ENCODE measurements at places on chromosomes 2 and 18.

GRCh38 chr2:71462641-71463341 is 9.4 kb downstream of the DYSF start:
- H3K27me3 ChIP-seq = no peaks in the 10 kb centered on the region
- no peak overlapping the region for H3K27ac ChIP-seq
- no peak for DNase-seq
- no peak overlapping the region for H3K4me3 ChIP-seq
- H3K4me1 ChIP-seq = peaks cover 20% of the 10 kb centered on the region

DNA sequence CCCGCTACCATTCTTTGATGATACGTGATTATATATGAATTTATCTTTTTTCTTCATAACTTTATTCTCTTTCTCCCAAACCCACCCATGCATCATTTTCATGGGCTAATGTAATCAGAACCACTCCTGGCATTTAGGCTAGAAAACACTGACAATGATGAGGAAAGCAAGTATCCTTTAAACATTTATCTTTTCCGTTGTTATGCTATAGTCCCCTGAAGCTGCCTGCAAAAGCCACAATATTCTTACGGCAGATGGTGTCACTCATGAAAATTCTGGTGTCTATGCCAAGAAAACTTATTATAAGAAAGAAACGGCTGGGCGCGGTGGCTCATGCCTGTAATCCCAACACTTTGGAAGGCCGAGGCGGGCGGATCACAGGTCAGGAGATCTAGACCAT is 221.8 kb upstream of the CTAGE1 start:
- no peak overlapping the region for H3K4me3 ChIP-seq
- H3K27me3 ChIP-seq = peaks cover 2% of the 10 kb centered on the region
- DNase-seq = no peak
- H3K27ac ChIP-seq = no peak overlapping the region
- no peaks in the 10 kb centered on the region for H3K36me3 ChIP-seq
- no peaks in the 10 kb centered on the region for H3K4me1 ChIP-seq

DNA sequence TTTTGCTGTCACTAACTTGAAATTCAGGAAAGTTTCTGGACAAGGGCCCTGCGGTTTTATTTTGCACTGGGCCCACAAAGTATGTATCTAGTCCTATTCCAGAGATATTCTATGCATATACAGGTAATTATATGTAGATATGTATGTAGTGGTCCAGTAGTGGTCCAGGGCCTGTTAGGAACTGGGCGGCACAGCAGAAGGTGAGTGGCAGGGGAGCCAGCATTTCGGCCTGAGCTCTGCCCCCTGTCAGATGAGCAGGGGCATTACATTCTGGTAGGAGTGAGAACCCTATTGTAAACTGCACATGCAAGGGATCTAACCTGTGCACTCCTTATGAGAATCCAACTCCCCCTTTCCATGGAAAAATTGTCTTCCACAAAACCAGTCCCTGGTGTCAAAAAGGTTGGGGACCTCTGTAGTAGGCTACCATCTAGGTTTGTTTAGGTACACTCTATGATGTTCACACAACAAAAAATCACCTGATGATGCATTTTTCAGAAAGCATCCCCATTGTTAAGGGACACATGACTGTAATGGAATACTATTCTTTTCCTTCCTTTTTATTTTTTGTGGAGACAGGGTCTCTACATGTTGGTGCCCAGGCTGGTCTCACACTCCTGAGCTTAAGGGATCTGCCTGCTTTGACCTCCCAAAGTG is 2.8 kb upstream of the PPP4R3B start:
- H3K4me1 ChIP-seq = peaks cover 6% of the 10 kb centered on the region
- H3K4me3 ChIP-seq = peak overlapping the region; percentile 72
- DNase-seq = peak; percentile 33
- H3K27me3 ChIP-seq = no peaks in the 10 kb centered on the region
- peak overlapping the region; percentile 22 for H3K27ac ChIP-seq
- H3K36me3 ChIP-seq = no peaks in the 10 kb centered on the region

- H3K4me3 ChIP-seq = no peak overlapping the region
- H3K4me1 ChIP-seq = no peaks in the 10 kb centered on the region
- no peak overlapping the region for H3K27ac ChIP-seq
- DNase-seq = no peak
- H3K36me3 ChIP-seq = peaks cover 13% of the 10 kb centered on the region
Measured at GRCh38 chr2:23203383-23203782, 181.6 kb upstream of the KLHL29 start.

GRCh38 chr2:188306271-188306670 is 14.6 kb downstream of the GULP1 start:
- no peaks in the 10 kb centered on the region for H3K27me3 ChIP-seq
- H3K4me1 ChIP-seq = peaks cover 18% of the 10 kb centered on the region
- H3K4me3 ChIP-seq = no peak overlapping the region
- no peak overlapping the region for H3K27ac ChIP-seq

DNA sequence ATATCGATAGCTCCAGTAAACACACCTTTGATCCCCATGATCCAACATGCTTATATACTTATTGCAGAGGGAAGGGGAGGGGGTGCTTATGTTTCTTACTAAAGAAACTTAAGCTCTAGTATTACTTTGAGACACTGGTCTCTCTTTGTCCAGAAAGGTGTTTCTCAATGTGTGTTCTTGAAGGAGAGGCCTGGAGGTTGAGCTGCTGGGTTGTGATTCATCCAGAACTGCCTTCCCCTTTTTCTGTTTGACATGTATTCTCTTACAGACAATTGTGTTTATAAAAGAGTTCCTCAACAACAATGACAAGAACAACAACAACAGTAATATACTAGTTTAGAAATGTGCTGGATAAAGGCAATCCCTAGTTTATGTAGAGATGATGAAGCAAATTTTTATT is 516.0 kb upstream of the FAM98A start:
- DNase-seq = no peak
- no peaks in the 10 kb centered on the region for H3K27me3 ChIP-seq
- H3K27ac ChIP-seq = no peak overlapping the region
- H3K36me3 ChIP-seq = no peaks in the 10 kb centered on the region
- no peaks in the 10 kb centered on the region for H3K4me1 ChIP-seq
- no peak overlapping the region for H3K4me3 ChIP-seq

GRCh38 chr18:61502472-61502871 is 169.2 kb downstream of the CDH20 start:
- H3K4me1 ChIP-seq = peaks cover 7% of the 10 kb centered on the region
- no peaks in the 10 kb centered on the region for H3K27me3 ChIP-seq
- H3K36me3 ChIP-seq = no peaks in the 10 kb centered on the region
- H3K27ac ChIP-seq = no peak overlapping the region

DNA sequence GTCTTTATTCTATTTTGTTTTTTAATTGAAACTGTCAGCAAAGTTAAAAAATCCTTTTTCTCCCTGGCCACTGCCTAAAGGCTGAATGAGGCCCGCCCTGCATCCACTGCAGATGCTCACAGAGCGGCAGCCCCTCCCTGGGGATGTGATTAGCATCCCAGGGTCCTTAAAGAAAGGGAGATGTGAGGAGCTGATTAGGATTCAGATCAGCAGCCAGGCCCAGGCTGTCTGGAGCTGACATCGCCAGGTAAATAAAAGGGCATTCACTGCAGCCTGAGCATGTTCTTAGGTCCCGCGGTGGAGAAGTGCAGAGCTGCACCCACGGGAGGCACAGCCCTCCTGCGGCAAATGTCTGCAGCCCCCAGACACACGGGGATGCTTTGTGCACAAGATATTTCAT is 83.8 kb downstream of the LONRF2 start:
- peaks cover 2% of the 10 kb centered on the region for H3K27me3 ChIP-seq
- H3K4me3 ChIP-seq = peak overlapping the region; percentile 34
- peak; percentile 50 for DNase-seq

DNA sequence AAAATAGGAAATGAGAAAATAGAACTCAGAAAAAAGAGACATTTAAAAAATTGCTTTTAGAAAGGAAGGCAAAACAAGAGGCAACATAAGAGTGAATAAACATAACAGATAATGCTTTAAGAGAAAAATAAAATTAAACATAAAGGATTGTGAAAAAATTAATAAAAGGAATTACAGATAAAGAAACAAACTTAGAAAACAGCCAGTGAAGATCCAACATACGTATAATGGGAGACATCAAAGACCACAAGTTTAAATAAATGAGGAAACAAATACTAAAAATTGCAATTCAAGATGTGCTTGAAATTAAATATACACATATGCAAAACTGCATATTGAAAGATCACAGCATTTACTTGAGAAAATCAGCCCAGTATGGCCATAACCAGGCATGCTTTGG is 448.9 kb downstream of the NBAS start:
- no peak overlapping the region for H3K4me3 ChIP-seq
- H3K27ac ChIP-seq = peak overlapping the region; percentile 19

- no peaks in the 10 kb centered on the region for H3K27me3 ChIP-seq
- DNase-seq = no peak
- no peak overlapping the region for H3K4me3 ChIP-seq
- no peaks in the 10 kb centered on the region for H3K4me1 ChIP-seq
- H3K36me3 ChIP-seq = no peaks in the 10 kb centered on the region
Measured at GRCh38 chr2:71995067-71995665, 152.5 kb downstream of the CYP26B1 start.

DNA sequence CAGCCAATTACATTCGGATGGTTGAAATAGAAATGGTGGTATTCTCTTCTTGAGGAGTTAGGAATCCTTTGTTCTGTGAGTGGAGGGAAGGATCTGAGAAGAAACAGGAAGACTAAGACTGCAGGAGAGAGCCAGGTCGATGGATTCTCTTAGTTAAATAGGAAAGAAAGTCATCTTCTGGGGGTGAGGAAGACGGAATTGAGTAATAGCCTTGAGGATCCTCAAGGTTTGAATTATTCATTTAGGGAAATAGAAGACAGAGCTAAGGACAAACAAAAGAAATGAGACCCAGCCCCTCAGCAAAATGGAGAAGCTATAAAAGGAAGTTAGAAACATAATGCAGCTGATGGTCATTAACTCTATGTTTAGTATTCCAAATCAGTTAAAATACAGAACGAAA is 1.8 kb downstream of the LAPTM4A start:
- peaks cover 10% of the 10 kb centered on the region for H3K27me3 ChIP-seq
- no peak overlapping the region for H3K4me3 ChIP-seq
- no peak overlapping the region for H3K27ac ChIP-seq
- H3K4me1 ChIP-seq = peaks cover 18% of the 10 kb centered on the region
- no peaks in the 10 kb centered on the region for H3K36me3 ChIP-seq

DNA sequence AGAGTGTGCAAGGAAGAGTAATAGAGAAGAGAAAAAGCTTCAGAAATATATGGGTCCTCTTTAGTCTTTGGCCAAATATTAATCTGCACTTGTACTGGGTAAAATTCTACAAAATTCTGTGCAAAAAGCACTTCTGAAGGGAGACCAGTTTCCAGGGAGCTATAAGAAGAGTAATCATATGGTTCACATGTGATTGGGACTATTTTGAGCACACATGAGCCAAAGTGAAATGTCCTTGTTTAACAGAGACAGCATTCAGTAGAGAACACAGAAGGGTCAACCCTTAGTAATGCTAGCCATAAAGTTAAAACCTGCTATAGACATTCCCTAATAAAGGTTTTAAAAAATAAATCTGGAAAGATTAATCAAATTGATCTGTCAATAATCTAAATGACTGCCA is 49.3 kb upstream of the ACVR1C start:
- no peak for DNase-seq
- peaks cover under 1% of the 10 kb centered on the region for H3K27me3 ChIP-seq
- H3K4me1 ChIP-seq = no peaks in the 10 kb centered on the region
- H3K4me3 ChIP-seq = no peak overlapping the region
- H3K36me3 ChIP-seq = no peaks in the 10 kb centered on the region

- DNase-seq = no peak
- H3K4me3 ChIP-seq = no peak overlapping the region
- no peak overlapping the region for H3K27ac ChIP-seq
- peaks cover 18% of the 10 kb centered on the region for H3K4me1 ChIP-seq
- H3K27me3 ChIP-seq = no peaks in the 10 kb centered on the region
Measured at GRCh38 chr18:9003406-9004100, 98.9 kb upstream of the NDUFV2 start.

DNA sequence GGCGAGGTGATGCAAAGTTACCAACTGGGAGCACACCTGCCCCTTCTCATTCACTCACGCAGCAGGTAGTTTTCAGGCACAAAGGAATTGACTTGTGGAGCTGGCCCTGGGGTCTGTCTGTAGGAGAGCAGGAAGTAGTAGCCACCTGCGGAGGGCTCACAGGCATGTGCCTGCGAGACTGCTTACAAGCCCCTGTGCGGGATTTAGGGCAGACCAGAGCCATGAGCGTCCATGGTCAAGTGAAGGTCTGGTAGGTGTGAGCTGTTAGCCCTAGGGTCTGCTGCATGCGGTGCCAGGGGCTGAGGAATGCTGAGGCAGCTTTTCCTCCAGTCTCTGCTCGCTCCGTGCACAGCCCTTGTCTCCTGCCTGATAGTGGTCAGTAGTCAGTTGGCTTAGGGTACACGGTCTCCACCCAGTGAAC is 18.9 kb downstream of the INPP4A start:
- no peaks in the 10 kb centered on the region for H3K36me3 ChIP-seq
- H3K27ac ChIP-seq = no peak overlapping the region
- peaks cover 11% of the 10 kb centered on the region for H3K27me3 ChIP-seq
- H3K4me3 ChIP-seq = no peak overlapping the region

- no peak overlapping the region for H3K4me3 ChIP-seq
- no peak overlapping the region for H3K27ac ChIP-seq
- H3K4me1 ChIP-seq = no peaks in the 10 kb centered on the region
- peaks cover 14% of the 10 kb centered on the region for H3K36me3 ChIP-seq
Measured at GRCh38 chr2:203418271-203418670, 90.1 kb downstream of the ABI2 start.

- H3K27ac ChIP-seq = no peak overlapping the region
- no peaks in the 10 kb centered on the region for H3K27me3 ChIP-seq
- no peak overlapping the region for H3K4me3 ChIP-seq
- no peaks in the 10 kb centered on the region for H3K4me1 ChIP-seq
Measured at GRCh38 chr2:53403792-53404413, 363.7 kb upstream of the CHAC2 start.

GRCh38 chr18:71878226-71878625 is 665.9 kb downstream of the CBLN2 start:
- no peak overlapping the region for H3K4me3 ChIP-seq
- H3K36me3 ChIP-seq = no peaks in the 10 kb centered on the region
- DNase-seq = no peak
- no peaks in the 10 kb centered on the region for H3K27me3 ChIP-seq

- H3K4me1 ChIP-seq = no peaks in the 10 kb centered on the region
- DNase-seq = no peak
- no peak overlapping the region for H3K27ac ChIP-seq
- H3K27me3 ChIP-seq = no peaks in the 10 kb centered on the region
Measured at GRCh38 chr2:99275882-99276281, 20.4 kb upstream of the LYG2 start.

- H3K4me1 ChIP-seq = no peaks in the 10 kb centered on the region
- DNase-seq = no peak
- no peak overlapping the region for H3K27ac ChIP-seq
- no peak overlapping the region for H3K4me3 ChIP-seq
Measured at GRCh38 chr2:195038153-195038552, 618.9 kb upstream of the SLC39A10 start.

DNA sequence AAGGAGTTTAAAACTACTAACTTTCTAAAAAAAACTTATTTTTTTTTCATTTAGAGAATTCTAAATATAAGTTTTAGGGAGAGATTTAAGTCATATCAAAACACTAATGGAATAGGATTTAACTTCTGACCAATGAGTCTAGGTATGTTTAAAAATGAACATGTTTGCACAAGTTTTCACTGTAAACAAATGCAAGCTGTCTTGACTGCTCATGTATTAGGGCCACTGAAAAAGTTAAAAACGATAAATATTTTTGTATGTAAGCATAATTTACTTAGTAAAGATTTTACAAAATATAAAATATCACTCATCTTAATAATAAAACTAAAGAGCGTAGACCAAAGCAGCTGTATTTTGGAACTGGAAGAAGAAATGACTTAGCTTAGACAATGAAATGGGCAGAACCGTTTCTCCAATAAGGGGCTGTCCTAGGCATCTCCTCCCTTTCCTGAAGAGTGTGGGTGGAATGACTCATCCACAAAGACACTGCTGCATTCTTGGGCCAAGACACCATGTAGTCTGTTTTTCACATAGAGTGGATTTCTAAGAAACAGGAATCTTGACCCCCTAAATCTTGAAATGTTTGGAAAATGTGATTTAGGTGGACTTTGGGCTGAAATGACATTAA is 118.8 kb downstream of the MEP1B start:
- no peak overlapping the region for H3K4me3 ChIP-seq
- H3K27me3 ChIP-seq = no peaks in the 10 kb centered on the region
- no peak for DNase-seq
- no peaks in the 10 kb centered on the region for H3K36me3 ChIP-seq

Data from glutamatergic neuron (in vitro differentiated cells).